ENCODE measurements at places on chromosomes 4 and X.

DNA sequence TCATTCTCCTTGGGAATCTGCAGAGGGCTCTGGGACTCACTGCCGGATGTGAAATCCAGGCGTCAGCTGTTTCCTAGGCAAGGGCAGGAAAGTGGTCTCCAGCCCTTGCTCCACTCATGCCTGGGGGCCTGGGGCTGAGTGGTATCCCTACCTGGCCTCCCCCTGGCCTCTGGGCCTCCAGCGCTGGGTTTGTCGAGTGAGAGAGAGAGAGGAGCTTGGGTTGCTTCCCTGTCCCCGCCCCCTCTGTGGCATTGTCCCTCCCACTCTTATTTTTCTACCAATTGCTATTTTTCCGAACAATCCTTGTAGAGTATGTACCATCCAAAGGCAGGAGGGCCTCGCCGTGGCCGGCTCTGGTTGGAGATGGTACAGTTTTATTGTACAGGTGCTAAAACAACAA lies 53.1 kb downstream of the ELF4 start:
- DNase-seq, result no peak

DNA sequence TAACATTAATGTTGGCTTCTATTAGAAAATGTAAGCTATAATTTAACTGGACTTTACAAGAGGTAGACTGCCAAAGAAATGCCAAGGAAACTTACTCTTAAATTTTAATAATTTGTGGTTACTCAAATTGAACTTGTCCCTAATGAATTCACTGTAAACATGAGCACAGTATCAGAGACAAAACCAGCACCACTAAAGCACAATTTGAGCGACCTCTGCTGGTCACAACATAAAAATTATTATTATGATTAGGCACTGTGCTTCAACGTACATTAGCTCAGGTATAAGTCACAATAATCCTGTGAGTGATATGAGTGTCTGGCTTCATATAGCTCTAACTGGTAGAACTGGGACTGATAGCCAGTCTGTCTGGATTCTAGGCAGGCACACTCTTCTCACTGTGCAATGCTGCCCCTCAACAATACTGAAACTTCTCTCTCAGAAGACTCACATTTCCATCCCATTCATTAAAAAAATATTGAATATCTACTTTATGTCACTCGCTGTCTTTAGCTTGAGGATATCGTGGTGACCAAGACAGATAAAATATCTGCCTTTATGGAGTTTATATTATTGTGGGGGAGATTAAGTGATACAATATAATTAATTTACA lies 8.0 kb downstream of the NUDT6 start:
- DNase-seq, result no peak

DNA sequence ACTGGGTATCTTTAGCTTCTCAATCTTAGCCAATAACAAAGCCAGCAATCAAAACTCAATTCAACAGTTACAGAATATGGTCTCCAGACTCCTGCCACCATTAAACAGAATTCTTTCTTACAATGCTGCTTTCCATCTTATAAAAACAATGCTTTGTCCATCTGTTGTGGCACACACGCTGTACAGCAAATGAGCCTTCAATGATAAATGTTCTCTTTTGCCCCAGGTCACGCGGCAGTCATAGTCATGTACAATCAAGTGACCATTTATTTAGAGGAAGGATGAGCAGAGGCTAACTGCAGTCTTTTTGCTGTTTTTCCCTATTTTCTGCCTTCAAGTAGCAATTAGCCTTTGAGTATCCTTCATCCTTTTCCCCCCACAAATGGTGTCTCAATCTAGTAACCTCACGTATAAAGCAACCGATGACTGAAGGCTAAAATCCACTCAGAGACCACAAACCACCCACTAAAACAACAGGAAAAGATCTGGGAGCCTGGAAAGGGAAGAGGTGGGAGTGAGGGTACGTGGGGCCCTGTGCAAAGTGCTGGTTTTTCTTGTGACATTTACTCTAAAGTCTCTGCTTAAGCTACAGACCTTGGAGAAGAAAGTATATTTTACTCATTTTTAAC lies 24.4 kb downstream of the TRIM2 start:
- no peak for DNase-seq

DNA sequence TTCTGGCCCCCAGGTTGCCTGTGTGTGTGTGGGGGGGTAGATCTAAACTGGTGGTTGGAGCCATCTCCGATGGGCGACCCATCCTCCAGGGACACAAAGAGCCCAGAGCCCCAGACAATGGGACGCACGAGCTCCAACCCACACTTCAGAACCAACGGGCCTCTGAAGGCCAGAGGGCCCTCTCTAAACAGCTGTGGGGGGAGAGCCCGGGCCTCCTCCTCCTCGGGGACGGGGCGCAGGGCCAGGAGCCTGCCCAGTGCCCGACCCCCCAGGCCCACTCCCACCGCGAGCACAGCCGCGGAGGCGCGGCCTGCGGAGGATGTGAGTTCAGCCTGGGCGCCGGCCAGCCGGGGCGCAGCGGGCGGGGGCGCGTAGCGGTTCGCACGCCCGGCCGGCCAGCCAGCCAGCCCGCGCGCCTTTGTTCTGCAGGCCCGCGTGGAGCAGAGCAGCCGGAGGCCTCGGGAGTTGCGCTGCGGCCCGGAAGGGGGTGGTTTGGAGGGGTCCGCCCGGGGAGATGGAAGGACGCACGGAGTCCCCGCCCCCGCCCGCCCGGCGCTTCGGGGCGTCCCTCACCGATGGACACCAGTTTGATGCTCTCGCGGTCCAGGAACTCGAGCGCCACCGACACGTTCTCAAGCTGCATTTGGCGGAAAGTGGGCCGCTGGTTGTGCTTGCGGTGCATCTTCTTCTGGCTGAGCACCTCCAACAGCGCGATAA lies 4.0 kb downstream of the FLNA start:
- no peak for DNase-seq

DNA sequence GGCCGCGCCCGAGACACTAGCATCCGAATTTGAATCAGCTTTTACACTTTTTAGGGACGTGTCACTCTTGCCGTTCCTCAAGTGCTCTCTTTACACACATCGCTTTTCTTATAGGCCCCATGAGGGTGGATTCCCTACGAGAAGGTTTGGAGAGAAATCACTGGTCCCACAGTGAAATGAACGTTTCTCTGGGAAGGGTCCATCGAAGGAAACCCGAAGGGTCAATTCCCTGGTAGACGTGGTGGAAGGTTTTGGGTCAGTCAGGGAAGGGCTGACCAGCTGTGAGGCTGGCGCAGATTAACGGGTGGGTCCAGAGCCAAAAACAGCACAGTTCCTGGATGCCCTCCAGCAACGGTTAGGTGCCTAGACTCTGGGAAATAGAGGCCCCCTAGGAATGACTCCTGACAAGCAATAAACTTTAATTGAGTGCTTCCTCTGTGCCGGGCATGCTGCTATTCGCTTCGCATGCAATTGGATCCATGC lies 35.9 kb downstream of the ETDC start:
- DNase-seq, result no peak

DNA sequence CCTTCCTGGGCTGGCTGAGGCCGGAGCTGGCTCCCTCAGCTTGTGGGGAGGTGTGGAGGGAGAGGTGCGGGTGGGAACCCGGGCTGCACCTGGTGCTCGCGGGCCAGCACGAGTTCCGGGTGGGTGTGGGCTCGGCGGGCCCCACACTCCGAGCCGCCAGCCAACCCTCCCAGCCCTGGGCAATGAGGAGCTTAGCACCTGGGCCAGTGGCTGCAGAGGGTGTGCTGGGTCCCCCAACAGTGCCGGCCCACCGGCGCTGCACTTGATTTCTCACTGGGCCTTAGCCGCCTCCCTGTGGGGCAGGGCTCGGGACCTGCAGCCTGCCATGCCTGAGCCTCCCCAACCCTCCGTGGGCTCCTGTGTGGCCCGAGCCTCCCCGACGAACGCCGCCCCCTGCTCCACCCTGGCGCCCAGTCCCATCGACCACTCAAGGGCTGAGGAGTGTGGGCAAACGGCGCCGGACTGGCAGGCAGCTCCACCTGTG lies 182.7 kb upstream of the PAQR3 start:
- no peak for DNase-seq

GRCh38 chr4:52979020-52979419 lies 116.9 kb downstream of the RASL11B start:
- no peak for DNase-seq

DNA sequence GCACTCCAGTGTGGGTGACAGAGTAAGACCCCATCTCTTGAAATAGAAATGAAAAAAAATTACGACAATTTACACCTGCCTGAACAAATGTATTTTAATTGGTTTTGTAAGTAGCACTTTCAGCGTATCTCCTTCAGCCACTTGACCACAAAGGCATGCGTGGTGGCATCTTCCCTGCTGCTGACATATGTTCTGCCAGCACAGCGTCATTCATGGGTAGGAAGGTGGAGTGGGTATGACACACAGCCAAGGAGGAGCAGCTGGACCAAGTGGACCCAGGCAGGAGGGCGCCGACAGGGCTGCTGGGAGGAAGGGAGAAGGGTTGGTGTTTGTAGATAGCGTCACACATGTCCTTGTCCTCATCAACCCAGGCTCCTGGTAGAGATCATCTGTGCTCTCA lies 28.6 kb upstream of the CLDN34 start:
- DNase-seq, result no peak

DNA sequence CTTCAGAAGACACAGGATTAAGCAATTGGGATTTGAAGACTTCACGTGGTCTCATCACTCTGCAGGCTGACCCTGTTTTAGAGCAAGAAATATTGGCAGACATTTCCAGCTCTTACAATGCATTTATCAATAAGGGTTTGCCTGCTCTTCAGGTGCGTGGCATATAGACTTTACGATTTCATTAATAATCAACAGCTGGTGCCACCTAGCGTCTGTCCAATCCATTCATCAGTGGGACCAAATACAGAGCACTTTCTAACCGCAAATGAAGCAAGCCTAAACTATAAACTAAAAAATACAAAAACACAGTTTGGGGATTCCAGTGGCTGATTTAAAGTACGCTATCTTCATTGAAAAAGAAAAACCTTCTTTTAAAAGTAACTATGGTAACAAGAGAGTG lies 125.4 kb upstream of the DMD start:
- no peak for DNase-seq

- no peak for DNase-seq
These were observed 3.4 kb downstream of the GABRA2 start for GRCh38 chr4:46386570-46386969.

DNA sequence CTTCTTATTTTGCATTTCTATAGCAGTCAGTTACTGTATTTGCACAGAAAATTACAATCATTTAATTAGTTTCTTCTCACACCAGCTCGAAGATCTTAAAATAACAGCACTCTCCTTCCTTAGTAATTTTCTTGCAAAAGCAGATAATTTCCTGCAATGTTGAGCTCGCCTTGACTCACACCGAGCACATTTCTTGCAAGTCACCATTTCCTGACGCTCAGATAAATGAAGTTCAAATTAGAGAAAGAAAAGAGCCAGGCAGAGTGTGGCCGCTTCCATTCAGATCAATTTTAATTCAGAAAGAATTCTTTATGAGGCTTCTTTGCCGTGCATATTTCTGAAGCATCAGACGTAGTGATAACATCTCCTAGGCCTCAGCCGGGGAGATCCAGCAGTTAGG lies 10.1 kb downstream of the SORCS2 start:
- no peak for DNase-seq

DNA sequence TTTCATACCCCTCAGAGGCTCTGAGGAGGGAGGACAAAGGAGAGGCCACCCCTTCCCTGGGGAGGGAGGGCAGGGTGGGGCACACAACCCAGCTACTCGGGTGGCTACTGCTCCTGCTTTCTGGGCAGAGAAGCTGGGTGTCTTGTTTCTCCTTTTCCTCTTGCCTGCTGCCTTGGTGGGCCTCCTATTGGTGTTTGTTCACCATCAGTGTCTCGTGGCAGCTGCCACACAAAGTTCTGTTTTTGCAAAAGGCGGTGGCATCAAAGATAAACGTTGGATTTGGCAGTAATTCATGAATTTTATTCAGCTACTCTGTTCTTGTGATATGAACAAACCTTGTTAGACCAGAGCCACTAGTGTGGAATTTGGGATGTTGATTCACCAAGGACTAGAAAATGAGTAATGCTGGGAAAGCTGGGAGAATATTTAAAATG lies 153.0 kb upstream of the SCML1 start:
- DNase-seq, result no peak

DNA sequence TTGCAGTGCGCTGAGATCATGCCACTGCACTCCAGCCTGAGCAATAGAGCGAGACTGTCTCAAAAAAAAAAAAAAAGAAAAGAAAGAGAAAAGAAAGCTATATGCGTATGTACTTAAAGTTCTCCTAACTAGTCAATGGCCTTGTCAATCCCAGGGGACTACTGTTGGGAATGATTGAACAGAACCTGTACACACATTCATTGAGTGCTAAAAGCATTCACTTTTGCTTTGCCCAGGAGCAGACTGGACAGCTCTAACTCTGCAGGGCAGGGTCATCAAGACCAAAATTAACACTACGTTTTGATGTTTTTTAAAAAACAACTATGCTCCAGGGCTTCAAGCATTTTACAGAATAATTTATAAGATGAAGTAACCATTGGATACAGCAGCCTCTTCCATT lies 106.2 kb downstream of the FNIP2 start:
- no peak for DNase-seq

- DNase-seq, result no peak
These were observed 42.2 kb upstream of the EPGN start for GRCh38 chr4:74266081-74266480.

DNA sequence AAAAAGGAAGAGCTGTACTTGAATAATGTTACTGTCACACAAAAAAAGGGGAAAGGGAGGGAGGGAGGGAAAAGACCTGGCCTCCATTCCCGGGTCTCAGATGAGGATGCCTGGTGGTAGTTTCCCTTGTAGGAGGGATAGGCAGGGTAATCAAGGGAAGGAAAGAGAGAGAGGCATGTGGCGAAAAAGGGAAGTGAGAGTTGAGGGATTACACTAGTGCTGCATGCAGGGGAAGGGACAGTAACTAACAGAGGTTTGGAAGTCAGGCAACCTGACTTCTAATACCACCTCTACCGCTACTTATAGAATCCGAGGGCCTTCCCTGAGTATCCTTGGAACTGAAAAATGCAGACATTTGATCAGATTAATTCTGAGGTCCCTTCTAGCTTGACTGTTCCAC lies 821.7 kb upstream of the FTHL17 start:
- no peak for DNase-seq

DNA sequence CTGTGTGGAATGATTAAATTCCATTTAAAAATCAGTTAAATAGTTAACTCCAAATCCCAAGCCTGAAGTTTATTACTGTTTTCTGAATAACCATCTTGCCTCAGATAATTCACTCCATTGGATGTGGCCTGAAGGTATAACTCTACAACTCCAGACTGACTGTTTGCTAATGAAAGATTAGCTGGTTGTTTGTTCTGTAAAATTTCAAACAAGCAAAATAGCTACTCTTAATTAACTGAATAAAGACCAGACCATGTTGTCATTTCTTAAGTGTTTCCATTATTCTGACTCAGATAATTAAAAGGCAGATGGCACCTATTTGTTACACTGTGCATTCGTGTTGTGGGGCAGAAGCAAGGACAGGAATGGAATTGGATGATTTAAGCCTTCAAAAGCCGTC lies 78.5 kb upstream of the DDIT4L start:
- DNase-seq, result no peak

DNA sequence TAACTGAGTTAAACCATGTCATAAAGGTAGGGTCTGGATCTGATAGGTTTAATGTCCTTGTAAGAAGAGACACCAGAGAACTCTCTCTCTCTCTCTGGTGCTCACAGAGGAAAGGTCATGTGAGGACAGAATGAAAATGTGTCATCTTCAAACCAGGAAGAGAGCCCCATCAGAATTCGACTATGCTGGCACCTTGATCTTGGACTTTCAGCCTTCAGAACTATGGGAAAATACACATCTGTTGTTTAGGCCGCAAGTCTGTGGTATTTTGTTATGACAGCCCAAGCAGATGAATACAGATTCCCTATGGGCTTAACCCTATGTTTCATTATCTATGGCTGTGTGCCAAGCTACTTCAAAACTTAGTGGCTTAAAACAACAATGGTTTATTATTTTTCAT lies 105.5 kb upstream of the DDIT4L start:
- DNase-seq, result no peak

- DNase-seq, result no peak
These were observed 66.3 kb upstream of the FAM9C start for GRCh38 chrX:13110433-13111324.

Measured in stimulated activated CD8-positive, alpha-beta memory T cell treated with anti-CD3 and anti-CD28 coated beads, Interleukin-4, amount 100 ng/mL, for 4 hours (primary cell).